ENCODE measurements at places on chromosomes 5 and 9.
A peak's percentile ranks its signal among the peaks of the same experiment; 100 is the strongest.

DNA sequence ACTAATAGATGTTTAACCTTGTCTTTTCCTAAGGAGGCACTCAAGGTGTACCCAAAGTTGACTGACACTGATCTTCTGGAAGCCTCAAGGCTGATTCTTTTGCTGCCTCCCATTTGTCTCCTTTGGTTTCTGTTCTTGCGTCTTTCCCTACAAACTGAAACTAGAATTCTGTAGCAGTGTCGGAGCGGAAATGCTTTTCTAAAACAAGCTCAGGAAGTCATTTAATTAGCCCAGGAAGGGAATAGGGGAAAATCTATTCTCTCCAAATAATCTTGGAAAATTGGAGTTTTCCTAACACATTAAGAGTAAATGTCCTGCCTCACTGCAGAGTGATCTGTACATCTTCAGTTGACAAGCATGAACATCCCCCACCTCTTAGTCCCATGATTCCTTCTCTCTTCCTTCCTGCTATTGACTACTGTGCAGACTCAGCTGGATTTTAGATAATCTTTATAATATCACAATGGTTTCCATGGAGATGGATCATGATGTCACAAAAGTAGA, 182.7 kb downstream of the NR3C1 start:
- no peak for DNase-seq

DNA sequence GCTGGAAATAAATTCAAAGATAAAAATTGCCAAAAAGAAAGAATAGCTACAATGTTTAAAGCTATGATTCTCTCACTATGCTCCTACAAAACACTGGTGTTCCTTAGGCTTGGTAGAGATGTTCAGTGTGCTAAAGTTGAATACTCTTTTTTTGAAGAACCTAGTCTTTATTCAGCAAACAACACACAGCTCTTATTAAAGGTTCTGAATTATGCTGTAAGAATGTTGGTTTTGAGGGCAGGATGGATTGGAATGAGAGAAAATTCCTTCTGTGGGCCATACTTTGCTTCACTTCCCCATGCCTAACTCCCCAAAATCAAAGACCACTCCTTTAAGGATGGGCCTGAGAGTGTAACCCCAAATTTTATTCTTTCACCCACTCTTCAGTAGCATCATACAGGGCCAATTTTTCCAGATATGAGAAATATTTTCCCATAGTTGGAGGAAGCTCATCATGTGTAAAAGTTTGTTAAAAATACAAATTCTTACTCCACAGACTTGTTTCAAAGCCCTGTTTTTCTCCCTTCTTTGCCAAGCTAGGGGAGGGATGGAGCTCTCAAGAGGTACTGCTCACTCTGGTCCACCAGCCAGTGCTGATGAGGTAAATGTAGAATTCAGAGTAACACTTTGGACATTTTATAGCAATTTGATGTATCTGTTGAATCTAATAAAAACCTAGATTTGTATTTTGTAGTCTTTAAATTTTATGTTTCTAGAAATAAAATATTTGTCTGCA, 99.3 kb downstream of the GDNF start:
- DNase-seq: no peak

DNA sequence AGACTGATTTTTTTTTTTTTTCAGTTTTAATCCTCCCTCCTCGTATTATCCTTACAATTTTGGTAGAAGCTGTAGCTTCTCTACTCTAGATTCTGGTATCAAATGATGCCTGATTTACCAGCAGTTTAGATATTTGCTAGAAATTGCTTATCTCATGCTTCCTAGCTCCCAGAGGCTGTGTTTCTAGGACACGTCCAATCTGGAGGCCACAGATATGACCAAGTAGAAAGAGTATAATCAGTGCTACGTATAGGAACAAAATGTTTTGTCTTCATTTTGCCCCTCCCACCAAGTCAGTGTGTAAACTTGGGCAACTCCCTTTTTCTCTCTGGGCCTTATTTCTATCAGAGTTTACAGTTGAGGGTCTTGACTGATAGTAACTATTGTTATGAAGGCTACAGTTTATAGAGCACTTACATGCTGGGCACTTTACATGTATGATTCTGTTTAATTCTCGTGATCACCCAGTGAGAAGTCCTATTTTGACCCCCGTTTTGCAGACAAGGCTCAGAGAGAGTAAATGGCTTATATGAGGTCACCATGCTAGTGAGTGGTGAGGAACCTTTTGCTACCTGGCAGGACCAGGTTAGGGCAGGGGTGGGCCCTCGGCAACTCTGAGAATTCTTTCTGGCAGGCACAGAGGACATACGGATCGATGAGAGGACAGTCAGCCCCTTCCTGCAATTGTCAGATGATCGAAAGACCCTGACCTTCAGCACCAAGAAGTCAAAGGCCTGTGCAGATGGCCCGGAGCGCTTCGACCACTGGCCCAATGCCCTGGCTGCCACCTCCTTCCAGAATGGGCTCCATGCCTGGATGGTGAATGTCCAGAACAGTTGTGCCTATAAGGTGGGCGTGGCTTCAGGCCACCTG, 7.6 kb downstream of the HDHD3 start:
- DNase-seq: no peak

DNA sequence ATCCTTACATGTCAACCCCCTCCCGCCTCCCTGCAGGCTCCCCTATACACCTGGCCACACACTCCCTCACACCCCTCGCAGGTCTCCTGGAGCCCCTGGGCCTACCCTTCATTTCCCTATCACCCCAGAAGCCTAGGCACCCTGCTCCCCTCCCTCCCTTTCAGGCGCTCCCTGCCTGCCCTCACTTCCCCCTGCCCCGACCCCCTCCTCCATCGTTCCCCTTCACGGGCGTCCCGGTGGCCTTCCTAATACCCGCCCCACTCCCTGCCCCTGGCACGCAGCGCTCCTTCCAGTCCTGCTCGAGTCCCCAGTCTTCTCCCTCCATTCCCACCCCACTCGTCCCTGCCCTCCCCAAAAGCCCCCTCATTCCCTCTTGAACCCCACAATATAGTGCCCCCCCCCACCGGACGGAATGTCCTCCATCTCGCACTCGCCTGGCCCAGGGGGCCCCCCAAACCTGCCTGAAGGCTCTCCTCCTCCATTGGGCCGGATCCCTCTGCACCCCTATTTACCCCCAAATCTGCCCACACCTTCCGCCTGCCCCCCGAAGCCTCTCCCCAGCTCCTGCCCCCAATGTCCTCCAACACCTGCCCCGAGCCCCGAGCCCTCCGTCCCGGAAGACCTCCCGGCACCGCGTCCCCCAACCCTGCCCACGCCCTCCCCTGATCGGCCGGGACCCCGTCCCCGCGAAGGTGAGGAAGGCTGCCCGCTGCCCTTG, 746 bp downstream of the STRBP start:
- peak; percentile 30 for DNase-seq

DNA sequence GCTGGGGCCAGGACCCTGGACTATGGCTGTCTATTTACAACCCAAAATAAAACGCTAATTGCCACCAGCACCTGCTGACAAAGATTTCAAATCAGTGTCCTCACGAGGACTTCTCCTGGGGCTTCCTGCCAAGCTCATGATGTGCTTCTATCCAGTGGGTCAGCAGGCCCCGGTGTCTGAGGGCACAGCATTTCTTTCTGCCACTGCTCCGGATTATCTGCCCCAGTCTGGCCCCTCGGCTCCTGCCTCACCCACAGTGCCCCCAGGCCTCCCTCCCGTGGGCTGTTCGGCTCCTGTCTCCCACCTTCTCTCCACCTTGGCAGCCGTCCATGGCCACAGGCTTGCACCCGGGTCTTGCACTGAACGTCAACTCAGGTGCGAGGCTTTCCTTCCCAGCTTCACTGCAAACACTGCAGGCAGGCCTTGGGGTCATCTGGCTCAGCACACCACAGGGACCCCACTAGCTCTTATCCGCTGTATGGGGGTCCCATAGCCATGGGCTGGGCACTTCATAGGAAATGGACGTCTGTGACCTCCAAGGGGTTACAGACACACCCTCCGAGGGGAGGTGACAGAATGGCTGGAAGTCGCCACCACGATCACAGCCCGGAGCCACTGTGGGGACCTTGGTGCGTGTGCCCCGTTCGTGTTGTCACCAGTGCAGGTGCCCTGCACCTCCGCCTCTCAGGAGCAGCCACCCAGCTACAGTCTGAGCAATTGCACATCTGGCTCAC, 43.8 kb upstream of the FCN1 start:
- DNase-seq: no peak

DNA sequence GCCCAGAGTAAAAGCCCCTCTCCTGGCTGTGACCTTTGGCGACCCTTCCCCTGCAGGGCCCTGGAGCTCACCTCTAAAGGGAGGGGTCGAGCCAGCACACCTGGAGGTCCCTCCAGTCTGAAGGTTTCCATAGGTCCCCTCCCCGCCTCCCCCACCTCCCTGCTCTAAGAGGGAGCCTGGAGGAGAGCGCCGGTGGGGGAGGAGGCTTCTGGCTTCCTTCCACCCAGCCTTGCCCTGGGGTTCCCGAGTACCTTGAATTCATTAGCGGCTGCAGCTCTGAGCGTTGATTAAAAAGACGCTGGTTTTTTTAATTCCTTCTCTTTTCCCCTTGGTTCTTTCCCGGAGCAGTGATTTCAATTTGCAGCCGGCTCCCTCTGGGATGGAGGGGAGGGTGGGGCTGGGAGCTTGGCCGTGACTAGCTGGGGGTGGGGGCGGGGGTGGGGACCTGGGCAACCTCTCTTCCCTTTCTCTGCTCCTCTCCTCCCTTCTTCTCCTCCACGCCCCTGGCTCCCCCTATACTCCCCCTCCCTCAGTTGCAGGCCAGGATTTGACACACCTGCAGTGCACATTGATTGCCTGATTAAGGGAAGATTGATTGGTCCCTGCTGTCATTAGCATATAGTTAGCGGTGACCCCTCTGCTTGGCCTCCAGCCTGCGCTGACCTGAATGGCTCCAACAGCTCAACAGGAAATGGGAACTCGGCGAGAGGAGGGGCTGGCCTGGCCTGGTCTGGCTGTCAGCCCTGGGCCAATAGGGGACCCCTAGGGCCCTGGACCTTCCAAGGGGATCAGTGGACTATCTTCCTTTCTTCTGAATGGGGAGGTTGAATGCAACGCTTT, 67.5 kb upstream of the RAPGEF1 start:
- no peak for DNase-seq

GRCh38 chr9:85417674-85418073, 324.1 kb downstream of the AGTPBP1 start:
- DNase-seq: no peak

- DNase-seq: no peak
These were observed 68.8 kb upstream of the NTRK2 start for GRCh38 chr9:84600739-84601138.

- no peak for DNase-seq
These were observed 16.1 kb downstream of the PCBD2 start for GRCh38 chr5:134920848-134921575.

DNA sequence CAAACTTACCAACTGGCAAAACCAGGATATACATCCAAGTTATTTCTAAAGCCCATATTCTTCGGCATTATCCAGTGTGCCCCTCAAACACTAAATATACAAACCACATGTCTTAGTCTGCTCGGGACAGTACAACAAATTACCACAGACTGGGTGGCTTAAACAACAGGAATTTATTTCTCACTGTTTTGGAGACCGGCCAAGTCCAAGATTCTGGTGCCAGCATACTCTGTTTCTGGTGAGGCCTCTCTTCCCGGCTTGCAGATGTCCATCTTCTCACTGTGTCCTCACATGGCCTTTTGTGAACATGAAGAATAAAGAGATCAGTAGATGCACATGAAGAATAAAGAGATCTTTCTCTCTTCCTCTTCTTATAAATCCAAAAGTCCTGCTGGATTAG, 12.9 kb upstream of the SLCO6A1 start:
- DNase-seq: no peak

- DNase-seq: no peak
These were observed 15.0 kb downstream of the TRPC7 start for GRCh38 chr5:136350343-136350742.

GRCh38 chr5:38938424-38938823, 92.6 kb downstream of the OSMR start:
- no peak for DNase-seq
